Left forelimb (tissue), 1 donor: ENCODE measurements at places on chromosomes 11 and 22.
A peak's percentile ranks its signal among the peaks of the same experiment; 100 is the strongest.

GRCh38 chr11:101128571-101129202 is 926 bp downstream of the PGR start:
- DNase-seq: peak; percentile 69

DNA sequence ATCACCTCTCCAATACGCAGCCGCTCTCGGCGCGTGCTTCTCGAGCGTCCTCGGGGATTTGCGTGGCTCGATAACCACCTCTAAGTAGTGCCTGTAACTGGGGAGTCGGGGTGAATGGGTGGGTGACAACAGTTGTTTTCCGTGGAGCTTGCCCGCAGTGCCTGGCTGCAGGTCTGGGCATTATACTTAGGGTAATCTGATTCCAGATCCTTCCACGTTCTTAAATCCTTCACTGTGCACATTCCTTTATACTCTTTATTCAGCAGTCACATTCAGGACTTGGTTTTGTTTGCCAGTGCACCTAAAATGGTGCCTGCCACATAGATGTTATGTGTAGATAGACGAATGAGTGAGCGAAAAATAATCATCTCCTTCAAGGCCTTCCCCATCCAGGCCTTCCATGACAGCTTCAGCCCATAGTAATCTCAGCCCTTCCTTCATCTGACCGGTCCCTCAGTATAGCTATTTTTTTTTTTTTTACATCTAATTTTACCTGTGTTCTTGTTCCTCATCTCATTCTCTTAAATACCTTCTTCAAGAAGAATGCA is 602 bp downstream of the NAT10 start:
- DNase-seq: no peak

DNA sequence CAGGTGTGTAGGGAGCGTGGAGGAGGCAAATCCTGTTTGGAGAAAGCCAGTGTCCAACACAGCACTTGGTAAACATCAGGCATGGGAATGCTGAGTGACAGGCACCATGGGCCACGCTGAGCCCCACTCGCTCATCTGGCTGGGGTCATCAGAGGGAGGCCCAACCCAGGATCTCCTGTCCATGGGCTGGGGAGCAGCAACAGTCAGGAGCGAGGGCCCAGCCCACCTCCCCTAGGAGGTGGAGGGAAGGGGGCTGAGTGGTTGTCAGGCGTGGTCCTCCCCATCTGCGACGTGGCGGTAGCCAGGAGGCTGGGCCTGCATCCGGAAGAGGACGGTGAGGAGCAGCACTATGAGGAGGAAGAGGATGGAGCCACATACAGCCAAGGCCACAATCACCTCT is 8.8 kb downstream of the ACP2 start:
- DNase-seq: no peak

- DNase-seq: no peak
Observed at GRCh38 chr22:35917651-35918050, 111.0 kb downstream of the RBFOX2 start.

DNA sequence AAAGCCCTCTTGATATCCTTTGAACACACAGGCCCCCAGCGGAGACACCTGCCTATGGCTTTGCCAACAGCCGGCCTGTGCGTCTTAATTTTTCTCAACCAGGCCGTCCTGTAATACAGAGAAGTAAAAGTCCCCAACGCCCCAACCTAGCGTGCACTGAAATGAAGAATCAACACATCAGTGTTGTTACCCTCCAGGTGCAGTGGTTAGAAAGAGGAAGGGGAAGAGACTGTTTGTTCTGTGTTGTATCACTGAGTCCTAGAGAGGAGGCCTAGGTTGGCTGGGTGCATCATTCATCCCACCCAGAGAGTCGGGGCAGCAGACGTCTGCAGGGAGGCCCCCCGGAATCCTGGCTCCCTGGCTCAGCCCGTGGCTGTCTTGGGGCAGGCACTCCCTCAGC is 25.7 kb downstream of the SGSM1 start:
- DNase-seq: no peak

- no peak for DNase-seq
Observed at GRCh38 chr11:131146827-131147490, 223.5 kb upstream of the NTM start.

GRCh38 chr22:39170825-39171622 is 18.5 kb upstream of the CBX7 start:
- DNase-seq: peak; percentile 90

GRCh38 chr11:1125803-1126202 is 31.9 kb upstream of the MUC5AC start:
- no peak for DNase-seq

GRCh38 chr22:31173386-31174145 is 13.6 kb downstream of the RNF185 start:
- DNase-seq: no peak

DNA sequence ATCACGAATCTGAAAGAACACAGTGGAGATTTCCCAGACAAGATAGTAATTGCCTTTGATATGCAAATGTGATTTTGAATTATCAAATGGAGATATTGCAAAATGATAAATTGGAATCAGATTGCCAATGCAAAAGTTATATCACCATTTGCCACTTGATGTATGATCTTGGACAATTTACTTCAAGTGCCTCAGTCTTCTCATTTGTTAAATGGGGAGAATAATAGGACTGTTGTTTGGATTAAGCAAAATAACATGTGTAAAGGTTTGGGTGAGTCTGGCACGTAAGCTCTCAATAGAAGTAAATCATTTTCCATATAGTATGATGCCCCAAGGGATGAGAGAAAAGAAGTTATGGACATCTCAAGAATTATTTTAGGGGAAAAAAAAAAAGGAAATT is 7.9 kb upstream of the PHF21A start:
- no peak for DNase-seq

- no peak for DNase-seq
Observed at GRCh38 chr11:120835601-120836228, 188.2 kb upstream of the TBCEL start.
